ENCODE measurements at places on chromosomes 5 and 9. TPM values are rescaled to one million over a fixed set of nuclear protein-coding genes. Genes with fewer than 3 reads are reported as not detected.

C9orf50 gene
- total RNA-seq, result 0.11 TPM

MARCOL gene
- not detected for total RNA-seq

GALNT12 gene
- total RNA-seq, result 26.9 TPM

CLIC3 gene
- 16.0 TPM for total RNA-seq

PDCD1LG2 gene
- 9.1 TPM for total RNA-seq

CSF2 gene
- not detected for total RNA-seq

MEIKIN gene
- not detected for total RNA-seq

NPR3 gene
- total RNA-seq, result 154 TPM

FBP1 gene
- total RNA-seq, result 1.2 TPM

LMNB1 gene
- 17.6 TPM for total RNA-seq

MRPL41 gene
- 25.3 TPM for total RNA-seq

FGF10 gene
- 2.2 TPM for total RNA-seq

LCP2 gene
- not detected for total RNA-seq

CARTPT gene
- total RNA-seq, result not detected

SH3RF2 gene
- 11.9 TPM for total RNA-seq

RGS7BP gene
- under 0.01 TPM for total RNA-seq

F2R gene
- total RNA-seq, result 1.1 TPM

KIF4B gene
- total RNA-seq, result not detected

SLCO6A1 gene
- not detected for total RNA-seq

ANKRD31 gene
- 0.65 TPM for total RNA-seq

IFNA21 gene
- total RNA-seq, result not detected

CYLC2 gene
- total RNA-seq, result not detected
